ENCODE measurements at places on chromosomes 7 and 10.

GRCh38 chr10:13922586-13922985 is 335.8 kb downstream of the PRPF18 start:
- DNase-seq = no peak

- DNase-seq = no peak
Observed at GRCh38 chr10:1137499-1138163, 81.4 kb downstream of the WDR37 start.

DNA sequence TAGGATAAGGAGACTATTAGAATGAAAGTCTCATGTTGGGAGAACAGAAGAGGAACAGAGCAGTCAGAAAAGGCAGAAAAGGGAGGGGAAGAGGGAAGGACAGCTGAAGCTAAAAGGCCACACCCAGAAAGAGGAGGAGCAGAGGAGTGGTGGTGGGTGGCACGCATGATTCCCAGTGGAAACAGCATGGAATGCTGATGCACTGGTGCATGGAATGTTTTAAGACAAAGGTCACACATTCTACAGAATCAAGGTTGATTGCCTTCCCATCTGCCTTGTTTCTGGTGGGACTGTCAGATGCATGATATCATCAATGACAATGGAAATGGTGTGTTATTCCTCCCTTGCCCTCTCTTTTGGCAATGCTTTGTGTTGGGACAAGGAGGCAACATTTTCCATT is 285.4 kb upstream of the MKI67 start:
- no peak for DNase-seq

DNA sequence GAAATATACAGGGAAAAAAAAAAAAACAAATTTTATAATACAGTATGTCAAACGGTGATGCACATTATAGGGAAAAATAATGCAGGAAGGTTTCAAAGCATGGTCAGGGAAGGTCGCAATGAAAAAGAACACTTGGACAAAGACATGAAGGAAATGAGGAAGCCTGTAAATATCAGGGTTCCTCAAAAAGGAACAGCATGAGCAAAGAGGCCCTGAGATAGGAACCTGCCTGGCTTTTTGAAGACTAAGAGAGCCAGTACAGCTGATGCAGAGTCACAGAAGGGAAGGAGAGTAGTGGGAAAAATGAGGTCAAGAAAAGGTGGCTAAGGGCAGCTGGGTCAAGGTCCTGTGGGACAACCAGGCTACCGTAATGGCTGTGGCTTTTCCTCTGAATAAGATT is 1.9 kb downstream of the VPS41 start:
- DNase-seq = no peak

DNA sequence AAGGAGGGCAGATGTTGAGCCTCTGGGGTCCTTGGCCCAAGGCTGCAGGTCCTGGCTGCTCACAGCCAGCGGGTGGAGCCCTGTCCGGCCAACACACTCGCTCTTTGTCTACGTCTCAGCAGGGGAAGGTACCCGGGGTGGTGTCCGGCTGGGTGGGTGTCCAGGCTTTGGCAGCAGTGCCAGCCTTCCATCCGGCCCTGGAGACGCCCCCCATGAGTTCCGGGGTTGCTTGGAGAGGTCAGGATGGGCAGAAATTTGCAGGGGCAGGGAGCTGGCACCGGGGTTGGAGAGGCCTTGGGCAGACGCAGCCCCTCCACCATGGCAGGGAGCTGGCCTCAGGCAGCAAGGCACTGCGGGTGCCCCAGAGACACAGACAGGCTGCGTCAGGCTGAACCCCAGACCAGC is 42.2 kb upstream of the ELN start:
- DNase-seq = no peak

DNA sequence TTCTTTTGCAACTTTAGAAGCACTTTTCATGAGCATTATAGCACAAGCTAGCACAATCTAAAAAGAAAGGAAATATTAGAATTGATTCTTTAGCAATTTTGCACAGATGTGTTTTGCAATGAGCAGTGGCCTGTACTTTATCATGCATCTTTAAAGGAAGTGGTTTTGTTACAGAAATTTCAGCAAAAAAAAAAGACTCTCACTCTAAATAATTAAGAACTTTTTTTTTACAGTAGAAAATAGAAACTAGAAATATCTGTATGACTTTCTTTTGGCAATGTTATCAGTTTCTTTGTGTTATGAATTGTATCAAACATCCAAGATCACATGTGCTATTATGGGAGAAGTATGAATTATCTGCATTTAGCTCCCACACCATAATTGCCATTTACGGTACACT is 195.7 kb upstream of the KLF6 start:
- DNase-seq = no peak

DNA sequence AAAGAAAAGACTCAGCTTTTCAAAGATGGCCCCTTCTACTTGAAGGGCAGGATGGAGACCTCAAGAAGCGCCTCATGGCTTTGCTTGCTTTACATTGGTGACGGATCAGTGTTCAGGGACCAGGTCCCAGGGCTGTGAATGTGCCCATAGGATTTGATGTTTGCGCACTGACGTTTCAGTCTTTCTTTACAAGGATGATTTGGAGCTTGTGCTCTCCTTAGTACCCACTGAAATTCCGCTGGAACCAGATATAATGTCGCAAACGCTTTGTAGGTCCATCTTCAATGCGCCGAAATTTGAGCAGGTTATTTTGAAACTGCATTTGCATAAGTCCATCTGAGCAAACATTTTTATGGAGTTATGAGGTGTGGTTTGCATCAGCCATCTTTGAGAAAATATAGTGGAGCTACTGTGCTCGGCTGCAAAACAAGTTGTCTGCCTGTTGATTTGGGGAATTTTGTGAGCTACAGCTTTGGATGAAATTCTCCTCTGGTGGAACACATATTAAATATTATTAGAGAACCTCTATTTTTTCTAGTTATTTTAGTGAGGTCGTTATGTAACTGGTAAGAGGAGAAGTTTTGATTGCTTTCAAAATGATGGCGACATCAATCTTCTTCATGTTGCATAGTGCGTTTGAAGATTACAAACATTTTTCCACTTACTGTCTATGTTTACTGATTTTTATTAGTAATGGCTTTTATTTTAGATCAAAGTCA is 2.4 kb downstream of the RBM20 start:
- DNase-seq = no peak

- DNase-seq = no peak
Observed at GRCh38 chr7:80181411-80181810, 46.8 kb downstream of the GNAI1 start.

GRCh38 chr10:32337350-32337749 is 9.6 kb downstream of the EPC1 start:
- DNase-seq = no peak

DNA sequence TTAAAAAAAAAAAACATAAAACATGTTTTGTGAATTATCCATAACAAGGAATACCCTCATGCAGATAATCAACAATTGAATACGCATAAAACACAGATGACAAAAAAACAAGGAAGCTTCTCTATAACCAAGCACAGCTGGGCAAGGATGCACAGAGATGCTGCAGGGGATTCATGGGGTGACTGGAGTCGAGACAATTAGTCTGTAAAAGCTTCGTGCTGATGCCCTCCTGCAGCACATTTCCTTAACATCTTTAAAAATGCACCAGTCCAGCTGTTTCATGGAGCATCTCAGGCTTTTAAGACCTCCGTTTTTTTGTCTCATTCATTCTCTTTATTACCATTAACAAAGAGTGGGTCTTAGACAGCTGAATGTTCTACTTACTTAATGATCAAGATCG is 794.0 kb upstream of the C7orf33 start:
- DNase-seq = no peak

GRCh38 chr7:155477476-155477875 is 19.5 kb downstream of the EN2 start:
- no peak for DNase-seq

- no peak for DNase-seq
Observed at GRCh38 chr10:43202657-43203447, 64.0 kb downstream of the RASGEF1A start.

GRCh38 chr7:37531225-37531624 is 82.6 kb upstream of the ELMO1 start:
- no peak for DNase-seq

DNA sequence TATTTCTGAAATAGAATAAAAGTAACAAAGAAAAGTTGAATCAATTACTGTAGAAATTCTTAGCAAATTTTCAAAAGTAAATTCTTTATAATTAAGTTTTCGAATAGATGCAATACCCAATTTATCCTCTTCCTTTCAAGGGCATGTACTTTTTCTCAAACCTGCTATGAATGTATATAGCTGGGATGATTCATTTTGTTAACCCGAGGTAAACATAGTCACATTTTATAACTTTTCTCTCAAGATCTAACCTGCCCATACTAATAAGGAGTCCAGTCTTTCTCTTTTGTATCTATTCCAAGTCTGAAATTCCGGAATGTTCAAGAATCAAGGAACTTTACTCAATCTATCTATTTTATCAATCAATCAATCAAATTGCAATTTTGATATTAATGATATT is 1072.9 kb downstream of the REEP3 start:
- DNase-seq = no peak

GRCh38 chr7:67019562-67020390 is 23.1 kb downstream of the TYW1 start:
- DNase-seq = no peak

GRCh38 chr10:64463406-64463805 is 942.2 kb downstream of the REEP3 start:
- no peak for DNase-seq

DNA sequence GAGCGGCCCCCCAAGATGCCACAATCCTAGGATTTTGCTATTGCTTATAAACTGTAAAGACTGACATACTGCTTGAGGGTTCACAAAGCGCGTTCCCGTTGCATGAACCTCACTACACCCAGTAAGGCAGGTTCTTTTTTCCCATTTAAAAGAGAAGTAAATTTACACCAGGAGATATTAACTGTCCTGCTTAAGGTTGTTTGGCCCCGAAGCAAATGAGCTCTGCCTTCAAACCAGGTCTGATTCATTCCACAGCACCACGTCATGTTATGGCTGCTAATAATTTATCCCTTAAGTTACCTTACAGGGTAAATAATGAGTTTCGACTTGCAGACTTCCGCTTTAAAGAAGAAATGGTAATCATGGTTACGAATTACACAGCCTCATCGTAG is 559 bp upstream of the FKBP14 start:
- no peak for DNase-seq

- DNase-seq = peak; percentile 51
Observed at GRCh38 chr7:84317536-84317935, 122.9 kb upstream of the SEMA3A start.

DNA sequence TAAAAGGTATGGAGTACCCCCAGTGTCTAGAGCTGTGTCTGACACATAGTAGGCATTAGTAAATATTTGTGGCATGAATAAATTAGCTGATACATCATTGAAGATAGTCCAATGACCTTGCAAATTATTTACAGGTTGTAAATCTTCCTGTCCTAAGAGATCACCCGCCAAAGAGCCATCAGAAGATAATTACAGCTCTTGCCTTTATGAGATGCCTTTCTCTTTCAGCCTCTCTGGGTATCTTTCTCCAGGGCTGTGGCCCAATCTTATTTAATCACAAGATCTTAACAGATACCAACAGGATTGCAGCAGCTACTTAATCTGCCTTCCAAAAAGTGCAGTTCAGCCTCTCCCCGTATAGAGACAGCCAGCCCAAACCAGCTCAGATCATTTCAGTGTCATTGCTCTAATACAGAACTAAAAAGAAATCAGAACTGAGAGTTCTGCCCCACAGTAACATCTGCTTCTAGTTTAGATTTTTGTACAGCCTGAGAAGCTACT is 41.5 kb downstream of the MYOF start:
- peak; percentile 78 for DNase-seq

GRCh38 chr10:94066411-94066810 is 72.7 kb downstream of the PLCE1 start:
- peak; percentile 66 for DNase-seq

DNA sequence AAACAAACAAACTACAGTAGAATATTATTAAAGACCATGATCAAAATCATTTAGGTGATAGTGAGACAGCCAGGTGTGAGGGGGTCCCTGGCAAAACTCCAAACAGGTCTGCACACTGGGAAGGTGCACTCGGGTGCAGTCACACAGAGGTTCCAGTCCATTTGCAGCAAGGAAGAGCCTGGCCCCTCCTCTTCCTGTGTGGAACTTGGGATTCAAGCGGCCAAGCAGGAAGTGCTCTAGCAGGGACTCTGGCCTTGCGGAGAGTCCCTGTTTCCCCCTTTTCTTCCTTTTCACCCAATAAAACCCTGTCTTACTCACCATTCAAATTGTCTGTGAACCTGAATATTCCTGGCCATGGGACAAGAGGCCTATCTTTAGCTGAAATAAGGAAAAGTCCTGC is 181.8 kb downstream of the LRRTM3 start:
- DNase-seq = no peak
